ENCODE measurements at places on chromosomes 11 and 22. TPM values are rescaled to one million over a fixed set of nuclear protein-coding genes. Genes with fewer than 3 reads are reported as not detected.

- DNase-seq = no peak
These were observed 88.8 kb downstream of the ABTB2 start for GRCh38 chr11:34268906-34269430.

The IFT27 gene
- total RNA-seq = 18.3 TPM

- DNase-seq = no peak
These were observed 3.0 kb upstream of the OR2AT4 start for GRCh38 chr11:75099635-75100034.

GRCh38 chr11:5317292-5317691, 6.8 kb downstream of the OR51B2 start:
- no peak for DNase-seq

The KRTAP5-9 gene
- not detected for total RNA-seq

DNA sequence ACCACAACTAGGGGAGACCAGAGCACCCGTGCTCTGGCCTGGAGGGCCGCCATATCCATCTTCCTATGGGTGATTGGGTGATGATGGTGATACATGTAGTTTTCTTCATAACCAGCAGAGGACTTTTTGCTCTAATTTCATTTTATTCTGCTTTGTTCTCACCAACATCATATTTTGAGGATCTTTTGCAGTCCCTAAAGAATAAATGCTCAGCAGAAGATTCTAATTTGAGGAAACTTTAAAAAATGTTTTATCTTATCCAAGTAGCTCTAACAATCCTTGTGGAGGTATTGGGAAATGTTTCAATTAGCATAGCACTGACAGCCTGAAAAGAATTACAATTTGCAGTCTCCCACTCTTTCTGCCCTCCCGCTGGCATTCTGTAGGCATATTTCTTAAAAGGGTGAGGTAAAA, 544.0 kb downstream of the NTM start:
- DNase-seq = peak; percentile 44

DNA sequence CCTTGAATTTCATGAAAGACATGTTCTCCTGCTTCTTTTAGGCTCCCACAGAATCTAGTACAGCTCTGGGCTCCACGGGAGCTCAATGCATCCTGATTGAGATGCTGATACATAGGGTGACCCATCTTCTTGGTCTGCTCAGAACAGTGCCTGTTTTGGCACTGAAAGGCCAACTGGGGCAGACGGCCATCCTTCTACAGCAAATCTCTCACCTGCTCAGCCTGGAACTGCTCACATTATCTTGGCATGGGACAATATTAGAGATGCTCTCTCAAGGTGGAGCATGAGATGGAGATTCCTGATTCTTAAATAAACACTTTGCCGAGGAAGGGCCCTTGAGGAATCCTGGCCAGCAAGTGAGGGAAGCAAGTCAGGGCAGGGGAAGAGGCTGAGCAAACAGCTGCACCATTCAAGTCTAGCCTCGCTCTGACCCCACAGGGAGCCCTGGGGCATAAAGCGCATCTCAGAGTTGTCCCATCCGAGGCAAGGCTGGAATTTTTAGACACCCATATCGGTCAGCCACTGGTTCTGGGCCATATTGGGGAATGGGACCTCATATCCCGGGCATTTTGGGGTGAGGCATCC, 58.4 kb upstream of the CSNK2A3 start:
- no peak for DNase-seq
